Astrocyte (in vitro differentiated cells and primary cell): ENCODE measurements at places on chromosomes 4 and X. TPM values are rescaled to one million over a fixed set of nuclear protein-coding genes. Genes with fewer than 3 reads are reported as not detected.

The ADAM29 gene
- not detected in 2 replicates for total RNA-seq

DNA sequence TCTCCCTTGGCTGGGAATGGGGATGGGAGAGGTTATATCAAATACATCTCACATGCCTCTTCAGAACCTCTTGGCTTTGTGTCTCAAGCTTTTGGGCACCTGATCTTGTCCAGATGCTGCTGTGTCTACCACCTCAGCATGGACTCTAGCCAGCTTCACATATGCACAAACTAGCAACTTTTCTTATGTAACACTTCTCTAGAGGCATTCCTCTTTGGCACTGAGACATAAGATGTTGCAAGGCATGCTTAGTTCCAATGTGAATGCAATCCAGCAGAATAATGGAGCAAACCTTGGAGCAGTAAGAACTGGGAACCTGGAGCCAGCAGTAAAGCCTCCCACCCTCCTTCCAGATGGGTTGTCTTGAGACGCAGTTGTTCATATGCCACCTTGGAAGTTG lies 113.4 kb upstream of the TMEM47 start:
- no peak for DNase-seq

GRCh38 chr4:37682701-37683401 lies 3.3 kb downstream of the RELL1 start:
- no peak for DNase-seq

DNA sequence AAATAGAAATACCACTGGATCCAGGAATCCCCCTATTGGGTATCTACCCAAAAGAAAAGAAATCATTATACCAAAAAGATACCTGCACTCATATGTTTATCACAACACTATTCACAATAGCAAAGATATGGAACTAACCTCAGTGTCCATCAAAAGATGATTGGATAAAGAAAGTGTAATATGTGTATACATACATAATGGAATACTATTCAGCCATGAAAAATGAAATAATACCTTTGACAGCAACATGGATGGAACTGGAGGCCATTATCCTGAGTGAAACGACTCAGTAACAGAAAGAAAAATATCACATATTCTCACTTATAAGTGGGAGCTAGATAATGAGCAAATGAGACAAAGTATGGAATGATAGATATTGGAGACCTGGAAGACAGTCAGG lies 74.2 kb upstream of the TLR3 start:
- DNase-seq: no peak

The HMGN5 gene
- 3.9 and 5.0 TPM in 2 replicates for total RNA-seq

The FANCB gene
- total RNA-seq: 1.9 and 2.8 TPM in 2 replicates

GRCh38 chr4:24850674-24851073 lies 55.3 kb downstream of the SOD3 start:
- peak; percentile 91 for DNase-seq

DNA sequence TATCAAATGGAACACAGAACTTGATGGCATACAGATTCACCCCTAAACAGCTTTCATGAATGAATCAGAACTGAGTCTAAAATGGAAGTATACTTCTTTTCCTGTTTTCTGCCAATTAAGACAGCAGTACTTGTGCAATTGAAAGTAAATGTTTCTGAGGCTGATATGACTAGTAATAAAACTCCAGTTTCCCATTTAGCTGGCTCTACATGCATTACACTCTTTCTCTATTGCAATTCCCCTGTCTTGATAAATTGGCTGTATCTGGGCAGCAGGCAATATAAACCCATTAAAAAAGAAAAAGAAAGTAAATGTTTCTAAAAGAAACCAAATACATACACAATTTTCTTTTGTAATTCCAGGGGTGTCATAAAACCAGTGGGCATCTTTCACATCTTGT lies 4.6 kb downstream of the NOA1 start:
- no peak for DNase-seq

DNA sequence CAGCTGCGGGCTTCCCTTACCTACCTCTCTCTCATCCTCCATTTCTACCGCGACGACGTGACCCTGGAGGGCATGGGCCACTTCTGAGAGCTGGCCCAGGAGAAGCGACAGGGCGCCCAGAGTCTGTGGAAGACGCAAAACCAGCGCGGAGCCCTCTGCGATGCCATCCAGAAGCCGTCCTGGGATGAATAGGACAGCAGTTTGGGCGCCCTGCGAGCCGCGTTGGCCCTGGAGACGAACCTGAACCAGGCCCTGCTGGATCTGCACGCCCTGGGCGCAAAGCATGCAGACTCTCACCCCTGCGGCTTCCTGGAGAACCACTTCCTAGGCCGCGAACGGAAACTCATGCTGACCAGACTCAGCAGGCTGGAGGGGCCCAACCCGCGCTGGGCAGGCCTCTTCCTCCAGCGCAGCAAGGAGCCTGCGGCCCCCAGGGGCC lies 52.7 kb upstream of the TMPRSS11F start:
- no peak for DNase-seq

The ODAM gene
- not detected in 2 replicates for total RNA-seq

- no peak for DNase-seq
These were observed 767 bp upstream of the SMIM20 start for GRCh38 chr4:25913056-25913850.

DNA sequence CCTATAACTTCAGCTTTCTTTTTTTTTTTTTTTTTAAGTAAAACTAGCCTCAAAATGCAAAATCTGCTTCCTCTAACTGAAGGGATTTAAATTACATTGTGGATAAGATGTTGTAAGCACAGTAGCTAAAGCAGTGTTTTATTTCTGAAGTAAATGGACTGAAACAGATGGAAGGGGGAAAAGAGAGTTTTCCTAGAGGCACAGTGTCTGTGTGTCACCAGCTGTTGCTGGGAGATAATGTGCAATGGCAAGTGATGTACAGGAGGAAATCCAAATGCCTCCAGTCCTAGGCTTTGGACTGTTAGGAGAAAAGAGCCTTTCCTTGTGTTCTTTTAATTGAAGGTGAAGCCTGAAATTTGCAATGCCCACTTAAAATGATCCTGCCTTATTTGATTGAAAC lies 672.1 kb downstream of the GRXCR1 start:
- DNase-seq: no peak

DNA sequence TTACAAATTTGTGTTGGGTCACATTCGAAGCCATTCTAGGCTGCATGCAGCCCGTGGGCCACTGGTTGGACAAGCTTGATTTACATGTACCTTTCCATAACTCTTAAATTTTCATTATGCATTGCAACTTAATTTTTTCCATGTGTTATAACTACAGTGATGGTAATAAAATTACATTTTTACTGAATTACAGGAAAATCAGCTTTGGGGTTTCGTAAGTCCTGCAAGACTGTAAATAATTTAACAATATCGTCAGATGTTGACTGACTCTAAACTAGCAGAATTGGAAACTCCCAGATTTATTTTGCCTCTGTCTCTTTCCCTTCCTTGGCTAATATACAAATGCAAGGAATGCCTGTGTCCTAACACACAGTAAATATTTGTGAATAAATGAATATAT lies 88.0 kb upstream of the RAPGEF2 start:
- DNase-seq: no peak

The ASB12 gene
- total RNA-seq: 0.16 TPM in 1 of 2 replicates, not detected in the other

- DNase-seq: no peak
These were observed 189.9 kb upstream of the RBPJ start for GRCh38 chr4:26130841-26131432.

- peak; percentile 23 for DNase-seq
These were observed 89.8 kb downstream of the FNIP2 start for GRCh38 chr4:158858410-158859199.

DNA sequence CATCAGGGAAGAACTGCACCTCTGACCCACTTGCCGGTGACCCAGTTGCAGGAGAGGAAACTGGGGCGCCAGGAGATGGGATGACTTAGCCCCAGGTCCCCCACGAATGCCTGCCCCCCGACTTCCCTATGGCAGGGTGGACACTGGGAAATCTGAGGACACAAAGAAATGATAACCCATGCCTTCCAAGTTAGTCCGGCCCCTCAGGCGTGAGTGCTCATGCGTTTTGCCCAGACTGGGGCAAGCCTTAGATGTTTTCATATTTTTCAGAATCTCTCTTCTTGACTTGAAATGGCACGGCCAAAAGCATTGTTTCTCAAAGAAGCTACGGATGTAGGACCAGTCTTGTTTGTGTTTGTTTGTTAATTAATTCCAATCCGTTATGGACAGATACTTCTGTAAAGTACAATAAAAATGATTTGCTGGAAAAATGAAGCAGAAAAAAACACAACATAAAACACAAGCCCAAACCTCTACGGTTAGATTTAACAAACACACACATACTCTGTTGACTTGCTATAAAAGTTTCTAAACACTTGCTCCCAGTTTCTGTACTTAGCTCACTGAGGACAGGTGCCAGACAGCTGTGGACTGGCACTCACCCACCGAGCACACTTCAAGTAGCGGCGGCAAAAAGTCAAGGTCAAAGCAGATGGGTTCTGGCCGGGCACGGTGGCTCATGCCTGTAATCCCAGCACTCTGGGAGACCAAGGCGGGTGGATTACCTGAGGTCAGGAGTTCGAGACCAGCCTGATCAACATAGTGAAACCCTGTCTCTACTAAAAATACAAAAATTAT lies 341.5 kb downstream of the BCOR start:
- DNase-seq: no peak

The SMARCA5 gene
- 63.1 and 69.0 TPM in 2 replicates for total RNA-seq

DNA sequence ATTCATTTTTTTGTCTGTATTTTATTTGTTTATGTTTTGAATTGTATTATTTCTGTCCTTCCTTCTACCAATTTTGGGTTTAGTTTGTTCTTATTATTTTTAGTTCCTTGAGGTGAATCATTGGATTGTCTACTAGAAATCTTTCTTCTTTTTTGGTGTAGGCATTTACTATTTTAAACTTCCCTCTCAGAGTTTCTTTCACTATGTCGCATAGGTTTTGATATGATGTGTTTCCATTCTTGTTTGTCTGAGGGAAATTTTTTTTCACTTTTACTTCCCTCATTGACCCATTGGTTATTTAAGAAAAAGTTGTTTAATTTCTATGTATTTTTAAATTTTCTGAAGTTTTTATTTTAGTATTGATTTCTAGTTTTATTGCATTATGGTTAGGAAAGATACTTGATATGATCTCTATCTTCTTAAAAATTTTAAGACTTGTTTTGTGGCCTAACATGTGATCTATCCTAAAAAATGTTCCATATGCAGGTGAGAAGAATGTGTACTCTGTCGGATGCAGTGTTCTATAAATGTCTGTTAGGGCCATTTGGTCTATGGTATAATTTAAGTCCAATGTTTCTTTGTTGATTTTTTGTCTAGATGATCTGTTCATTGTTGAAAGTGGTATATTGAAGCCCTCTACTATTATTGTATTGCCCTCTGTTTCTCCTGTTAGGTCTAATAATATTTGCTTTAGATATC lies 68.8 kb downstream of the IL15 start:
- no peak for DNase-seq

DNA sequence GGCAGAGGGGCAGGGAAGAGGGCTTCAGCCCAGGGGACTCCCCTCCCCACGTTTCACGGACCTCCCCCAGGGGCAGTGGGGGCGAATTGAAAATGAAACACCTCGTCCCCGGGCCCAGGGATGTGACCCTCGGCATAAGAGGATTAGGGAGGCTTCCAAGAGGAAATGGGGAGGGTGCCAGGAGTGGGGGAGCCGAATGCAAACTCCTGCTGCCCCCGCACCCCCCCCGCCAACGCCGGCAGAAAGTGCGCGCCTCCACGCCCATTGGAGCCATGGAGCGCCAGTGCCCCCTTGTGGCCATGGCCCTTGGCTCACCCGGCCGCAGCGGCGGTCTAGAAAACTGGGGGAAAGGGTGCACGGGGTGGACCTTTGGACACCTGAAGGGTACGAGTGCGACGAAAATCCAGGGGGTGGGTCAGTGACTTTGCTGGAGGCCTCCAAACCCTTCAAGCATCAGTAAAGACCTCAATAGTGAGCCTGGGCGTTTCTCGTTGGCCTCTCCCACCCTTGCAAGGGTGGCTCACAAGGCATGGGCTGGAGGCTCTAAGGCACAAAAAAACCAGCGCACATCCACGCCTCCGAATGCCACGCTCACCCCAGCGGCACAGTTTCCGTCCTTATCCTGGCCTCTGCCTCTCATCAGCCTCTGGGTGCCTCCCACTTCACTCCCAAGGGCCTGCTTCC lies 120.8 kb upstream of the PJA1 start:
- DNase-seq: no peak

DNA sequence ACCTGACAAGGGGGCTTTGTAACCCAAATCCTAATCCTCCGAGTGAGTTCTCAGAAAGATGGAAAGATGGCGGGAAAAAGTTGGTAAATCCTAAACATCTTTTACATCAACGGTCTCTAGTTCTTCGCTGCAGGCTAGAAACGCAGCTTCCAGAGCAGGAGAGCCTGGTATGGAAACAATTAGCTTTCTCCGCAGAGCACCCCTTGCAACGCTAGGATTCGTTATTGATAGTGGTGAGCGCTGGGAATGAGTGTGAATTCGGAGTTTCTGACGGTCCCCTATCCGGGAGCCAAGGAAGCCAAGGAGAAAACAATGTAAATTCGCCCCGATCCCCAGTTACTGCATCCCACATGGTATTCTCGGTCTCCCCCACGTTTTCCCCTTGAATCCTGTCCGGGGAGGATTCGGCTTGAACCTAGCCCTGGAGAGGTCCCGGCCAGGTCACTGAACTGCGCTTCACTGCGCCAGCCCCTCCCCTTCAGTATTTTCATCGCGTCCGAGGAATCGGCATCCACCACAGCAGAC lies 4.7 kb upstream of the NEUROG2 start:
- DNase-seq: no peak

- DNase-seq: no peak
These were observed 19.1 kb upstream of the ABRAXAS1 start for GRCh38 chr4:83503974-83504373.

DNA sequence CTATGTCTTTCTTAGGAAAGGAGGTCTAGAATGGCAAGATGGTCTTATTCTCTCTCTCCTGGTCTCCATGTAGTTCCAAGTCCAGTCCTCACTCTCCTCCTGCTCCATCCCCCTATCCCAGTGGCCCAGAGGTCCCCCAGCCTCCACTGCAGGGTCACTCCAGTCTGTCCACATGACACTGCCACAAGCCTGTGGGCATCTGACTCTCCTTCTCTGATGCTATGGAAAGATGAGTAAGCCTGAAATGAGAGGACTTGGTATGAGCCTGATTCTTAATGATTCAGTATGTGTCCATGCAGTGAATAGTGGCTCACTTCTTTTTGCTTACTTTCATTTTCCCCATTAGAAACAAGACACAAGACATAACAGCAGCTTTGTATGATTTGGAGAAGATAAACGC lies 516.8 kb upstream of the ADGRL3 start:
- peak; percentile 84 for DNase-seq

The FAM184B gene
- total RNA-seq: 0.46 and 0.54 TPM in 2 replicates
